ENCODE measurements at places on chromosomes 5 and 9.

GRCh38 chr5:98911280-98912040 is 17.3 kb downstream of the CHD1 start:
- DNase-seq = no peak

GRCh38 chr5:108531367-108532128 is 149.7 kb upstream of the FBXL17 start:
- DNase-seq = no peak

DNA sequence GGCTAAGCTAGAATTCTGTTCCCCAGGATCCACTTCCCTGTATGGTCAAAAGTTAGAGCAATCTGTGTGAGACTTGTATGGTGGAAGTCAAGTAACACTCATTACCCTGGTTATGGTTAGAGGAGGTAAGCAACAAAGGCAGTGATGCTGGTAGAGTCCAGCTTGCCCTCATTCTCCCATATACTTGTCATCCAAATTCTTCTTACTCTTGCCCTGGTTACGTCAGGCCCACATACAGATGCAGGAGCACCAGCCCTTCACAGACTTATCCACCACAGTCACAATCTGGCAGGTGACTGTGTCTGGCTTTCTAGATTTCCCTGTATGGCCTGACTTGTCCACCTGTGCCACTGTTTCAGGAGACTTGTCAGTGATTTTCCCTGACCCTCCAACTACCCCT is 35.4 kb downstream of the PGGT1B start:
- no peak for DNase-seq

- no peak for DNase-seq
Measured at GRCh38 chr5:178129296-178129695, 1.5 kb upstream of the RMND5B start.

DNA sequence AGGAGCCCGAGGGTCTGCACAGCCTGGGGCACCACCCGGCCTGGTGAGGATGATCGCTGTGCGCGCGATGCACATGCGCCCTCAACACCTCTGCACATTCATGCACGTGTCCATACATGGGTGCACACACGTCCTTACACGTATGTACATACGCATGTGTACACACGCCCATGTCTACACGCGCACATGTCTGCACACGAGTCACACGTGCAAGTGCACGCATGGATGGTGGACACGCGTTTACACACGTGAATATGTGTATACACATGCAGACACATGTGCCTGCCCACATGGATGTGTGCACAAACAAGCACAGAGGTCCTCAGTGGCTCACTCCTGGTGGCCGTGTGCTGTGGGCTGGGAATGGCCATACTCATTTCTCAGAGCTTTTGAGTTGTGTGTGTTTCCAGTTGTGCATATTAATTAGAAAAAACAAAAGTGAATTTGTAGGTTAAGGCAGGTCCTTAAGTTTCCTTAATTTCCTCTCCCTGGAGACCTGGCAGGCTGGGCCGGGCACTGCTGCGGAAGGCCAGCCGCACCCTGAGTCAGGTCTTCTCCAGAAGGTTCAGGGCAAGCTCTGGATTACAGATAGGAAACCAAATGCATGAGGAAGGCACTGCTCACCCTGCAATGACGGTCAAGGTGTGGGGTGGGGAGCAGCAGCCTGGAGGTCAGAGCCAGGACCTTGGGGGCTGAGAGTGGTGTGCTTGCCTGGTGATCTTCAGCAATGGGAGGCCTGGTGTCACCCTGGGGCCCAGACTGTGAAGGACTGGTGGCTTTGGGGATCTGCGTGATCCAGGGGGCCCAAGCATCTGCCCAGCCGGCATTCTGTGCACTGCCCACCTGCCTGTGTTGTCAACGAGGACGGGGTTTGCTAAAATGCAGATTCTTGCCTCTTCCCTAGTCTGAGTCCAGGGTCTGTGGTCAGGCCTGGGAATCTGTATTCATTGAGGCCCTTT is 1.3 kb upstream of the RNU6ATAC start:
- DNase-seq = peak; percentile 66

- no peak for DNase-seq
Measured at GRCh38 chr5:52767766-52768480, 19.8 kb upstream of the ITGA1 start.

DNA sequence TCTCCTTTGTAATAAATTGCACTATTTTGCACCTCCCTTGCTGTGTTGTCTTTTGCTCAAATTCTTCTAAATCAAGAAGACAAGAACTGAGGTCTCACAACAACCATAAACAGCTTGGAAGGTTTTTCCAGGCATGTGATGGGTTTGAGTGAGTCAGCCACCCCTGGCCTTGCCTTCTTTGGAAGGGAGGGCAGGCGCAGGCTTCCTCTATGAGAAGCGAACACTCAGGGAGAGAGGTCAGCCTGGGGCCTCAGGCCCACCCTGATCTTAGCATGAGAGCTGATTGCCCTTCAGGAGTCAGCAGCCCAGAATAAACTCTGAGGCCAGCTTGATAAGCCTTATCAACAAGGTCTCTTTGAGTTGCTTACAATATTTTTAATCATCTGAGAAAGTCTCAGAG is 31.6 kb downstream of the S1PR3 start:
- DNase-seq = no peak

- no peak for DNase-seq
Measured at GRCh38 chr9:114076237-114077161, 1.6 kb downstream of the AMBP start.

DNA sequence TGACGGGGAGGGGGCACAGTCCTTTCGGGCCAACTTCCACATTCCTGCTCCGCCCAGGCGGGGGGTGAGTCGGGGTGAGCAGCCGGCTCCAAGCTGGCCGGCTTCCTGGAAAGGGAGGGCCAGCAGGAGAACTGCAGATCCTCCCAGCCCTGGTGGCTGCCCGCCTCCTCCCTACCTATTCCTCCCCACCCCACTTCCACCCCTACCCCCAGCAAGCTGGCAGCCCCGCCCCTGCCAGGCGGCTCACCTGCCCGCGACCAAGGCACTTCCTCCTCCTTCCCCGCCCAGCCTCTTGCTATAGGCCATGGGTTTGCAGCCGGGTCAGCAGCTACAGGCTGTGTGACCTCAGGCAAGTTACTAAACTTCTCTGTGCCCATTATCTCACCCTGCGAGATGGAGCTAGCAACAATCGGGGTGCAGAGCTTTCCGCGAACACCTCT is 5.6 kb upstream of the IRF1 start:
- DNase-seq = peak; percentile 95

DNA sequence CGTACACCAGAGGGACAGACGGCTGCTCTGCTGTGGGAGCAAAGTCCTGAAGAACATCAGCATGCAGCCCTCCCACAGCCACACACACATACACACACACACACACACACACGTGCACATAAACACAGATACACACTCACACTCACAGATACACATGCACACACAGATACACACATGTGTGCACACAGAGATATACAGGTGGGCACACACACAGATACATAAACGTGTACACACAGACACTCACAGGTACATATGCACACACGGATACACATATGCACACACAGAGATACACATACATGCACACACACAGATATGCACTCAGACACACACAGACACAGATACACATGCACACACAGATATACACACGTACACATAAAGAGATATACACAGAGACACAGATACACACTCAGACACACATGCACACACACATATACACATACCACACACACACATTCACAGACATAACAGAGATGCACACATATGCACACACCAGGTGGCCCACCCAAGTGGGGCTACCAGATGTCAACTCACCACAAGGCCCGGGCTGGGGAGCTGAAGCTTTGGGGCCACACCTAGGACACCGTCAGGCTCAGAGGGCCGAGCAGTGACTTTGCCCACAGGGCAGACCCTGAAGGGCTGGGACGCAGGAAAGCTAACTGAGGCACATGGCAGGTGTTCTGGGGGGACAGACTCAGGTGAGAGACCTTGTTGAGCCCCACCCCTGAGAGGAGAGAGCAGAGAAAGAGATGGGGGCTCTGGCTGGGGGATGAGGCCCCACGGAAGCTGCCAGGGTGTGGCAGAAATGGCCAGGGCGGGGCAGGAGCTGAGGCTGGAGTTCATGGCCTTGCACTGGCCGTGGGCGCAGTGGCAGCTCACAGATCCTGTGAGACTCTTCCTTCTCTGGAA is 148.6 kb upstream of the PPP1R26 start:
- DNase-seq = no peak
